Spleen (tissue), 13 donors: ENCODE measurements at places on chromosomes 7 and 10. TPM values are rescaled to one million over a fixed set of nuclear protein-coding genes. Genes with fewer than 3 reads are reported as not detected.

Gene GPER1
- 3.7 TPM for polyA plus RNA-seq

Gene GPR37
- polyA plus RNA-seq, result not detected

Gene STEAP4
- polyA plus RNA-seq, result 0.50 TPM

Gene CLRN3
- 0.22 TPM for polyA plus RNA-seq

Gene OPN1SW
- not detected for polyA plus RNA-seq

Gene PRPS1L1
- polyA plus RNA-seq, result not detected

Gene MICU1
- 16.4 TPM for polyA plus RNA-seq

Gene BLNK
- polyA plus RNA-seq, result 116 TPM

Gene SEMA3C
- polyA plus RNA-seq, result 2.5 TPM

Gene RARRES2
- 292 TPM for polyA plus RNA-seq

DNA sequence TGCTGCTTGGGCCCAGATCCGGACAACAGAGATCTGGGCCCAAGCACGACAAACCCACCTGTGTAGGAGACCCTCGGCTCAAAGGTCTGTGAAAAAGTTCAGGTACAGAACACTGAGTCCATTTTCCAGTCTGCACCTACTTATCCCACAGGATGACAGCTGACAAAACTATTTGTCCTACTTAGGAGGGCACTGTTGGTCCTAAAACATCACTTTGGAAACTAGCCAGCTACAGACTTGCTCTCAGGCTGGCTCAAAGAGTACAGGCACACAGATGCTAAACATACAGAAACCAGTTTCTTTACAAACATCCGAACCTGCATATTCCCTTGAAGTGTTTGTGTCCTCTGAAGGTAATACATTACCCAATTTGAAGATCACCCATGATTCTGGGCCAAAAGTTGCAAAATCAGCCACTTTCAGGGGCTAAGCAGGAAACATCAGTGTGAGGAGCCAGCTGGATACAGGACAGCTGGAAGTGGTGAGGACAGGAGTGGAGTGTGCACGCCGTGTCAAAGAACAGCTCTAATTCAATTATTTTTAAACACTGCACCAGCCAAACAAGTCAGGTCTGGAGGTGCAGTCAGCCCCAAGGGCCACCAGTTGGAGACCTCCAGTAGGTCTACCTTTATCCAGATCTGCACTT is 88.5 kb downstream of the NOC3L start:
- DNase-seq, result no peak

DNA sequence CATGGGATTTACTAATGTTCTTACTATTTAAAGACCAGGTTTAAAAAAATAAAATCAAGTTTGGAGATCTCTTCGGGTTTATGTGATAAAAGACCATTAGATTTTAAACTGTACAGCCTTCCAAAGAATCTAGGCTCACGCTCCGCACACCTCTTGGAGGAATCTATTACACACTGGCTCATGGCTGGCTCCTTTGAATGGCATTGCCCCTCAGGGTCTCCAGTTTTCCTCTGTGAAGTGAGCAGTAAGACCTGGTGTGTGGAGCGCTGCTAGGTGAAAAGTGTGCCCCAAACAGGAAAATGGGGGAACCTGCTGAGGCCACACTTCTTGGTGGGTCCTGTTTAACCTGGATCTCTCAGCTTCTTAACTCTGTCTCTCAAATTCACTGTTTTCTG is 142.3 kb downstream of the KAT6B start:
- DNase-seq, result no peak

DNA sequence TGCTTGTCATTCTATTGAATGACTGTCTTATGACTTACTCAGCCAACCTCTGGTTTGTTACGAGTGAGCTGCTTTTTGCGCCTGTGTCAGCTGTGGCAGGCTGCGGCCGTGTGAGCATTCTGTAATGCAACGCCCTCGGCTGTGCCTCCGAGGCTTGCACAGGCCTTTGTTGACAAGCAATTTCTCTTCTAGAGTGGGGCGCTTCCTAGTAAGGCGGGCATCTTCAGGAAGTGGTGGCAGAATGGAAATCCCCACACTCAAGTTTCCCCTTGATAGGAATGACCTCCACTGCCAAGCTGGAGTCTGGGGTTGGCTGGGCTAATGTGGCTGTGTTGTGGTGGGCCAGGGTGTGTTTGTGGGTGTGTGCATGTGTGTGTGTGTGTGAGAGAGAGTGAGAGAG is 20.2 kb upstream of the TMEM178B start:
- DNase-seq, result no peak

- DNase-seq, result no peak
Observed at GRCh38 chr10:35464825-35465456, 128.6 kb downstream of the CCNY start.

GRCh38 chr7:81447351-81447952 is 322.4 kb downstream of the HGF start:
- DNase-seq, result no peak

- peak; percentile 53 for DNase-seq
Observed at GRCh38 chr10:130762491-130762890, 549.0 kb downstream of the TCERG1L start.

DNA sequence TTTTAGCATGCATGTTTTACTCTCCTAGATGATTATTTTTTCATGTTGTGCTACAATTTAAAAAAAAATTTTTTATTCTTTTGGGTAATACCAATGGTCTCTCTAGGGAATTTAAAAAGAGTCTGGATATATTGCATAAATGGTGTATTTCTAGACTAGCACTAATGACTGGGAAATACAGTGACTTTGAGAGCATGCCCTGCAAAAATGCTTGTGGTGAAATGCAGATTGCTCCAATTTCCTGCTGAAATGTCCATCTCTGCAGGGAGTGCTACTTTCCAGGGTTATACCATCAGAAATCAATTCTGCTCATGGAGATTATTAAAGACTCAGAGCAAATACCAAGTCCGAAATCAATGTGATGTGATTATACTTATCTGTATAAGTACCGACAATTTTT is 186.1 kb downstream of the PRKG1 start:
- no peak for DNase-seq

DNA sequence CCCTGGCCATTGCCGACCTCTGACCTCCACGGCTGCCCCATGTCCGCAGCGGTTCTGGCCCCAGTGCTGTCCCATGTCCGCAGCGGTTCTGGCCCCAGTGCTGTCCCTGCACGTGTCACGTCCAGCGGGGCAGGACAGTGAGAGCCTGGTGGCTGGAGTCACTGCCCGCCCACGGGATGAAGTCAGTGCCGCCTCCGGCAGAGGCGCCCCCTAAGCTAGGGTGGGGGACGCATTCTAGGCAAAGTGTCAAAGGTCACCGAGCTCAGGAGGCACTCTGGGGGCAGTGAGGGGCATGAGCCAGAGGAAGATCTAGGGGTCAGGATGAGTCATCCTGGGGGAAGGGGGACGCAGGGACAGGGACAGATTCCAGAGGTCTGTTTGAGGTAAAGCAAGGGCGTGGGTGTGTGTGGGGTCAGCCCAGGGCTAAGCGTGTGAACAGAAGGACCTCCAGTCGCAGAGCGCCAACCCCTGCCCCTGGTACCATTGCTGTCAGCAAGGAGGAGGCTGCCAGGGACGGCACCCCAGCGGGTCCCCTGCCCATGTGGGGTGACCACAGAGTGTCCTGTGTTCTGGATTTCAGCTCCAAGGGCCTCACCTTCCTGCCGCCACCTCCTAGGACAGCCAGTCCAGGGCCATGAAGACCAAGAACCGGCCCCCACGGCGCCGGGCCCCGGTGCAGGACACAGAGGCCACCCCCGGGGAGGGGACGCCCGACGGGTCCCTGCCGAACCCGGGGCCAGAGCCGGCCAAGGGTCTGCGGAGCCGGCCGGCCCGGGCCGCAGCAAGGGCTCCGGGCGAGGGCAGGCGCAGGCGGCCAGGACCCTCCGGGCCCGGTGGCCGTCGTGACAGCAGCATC is 665 bp downstream of the BHLHA15 start:
- DNase-seq, result peak; percentile 77

DNA sequence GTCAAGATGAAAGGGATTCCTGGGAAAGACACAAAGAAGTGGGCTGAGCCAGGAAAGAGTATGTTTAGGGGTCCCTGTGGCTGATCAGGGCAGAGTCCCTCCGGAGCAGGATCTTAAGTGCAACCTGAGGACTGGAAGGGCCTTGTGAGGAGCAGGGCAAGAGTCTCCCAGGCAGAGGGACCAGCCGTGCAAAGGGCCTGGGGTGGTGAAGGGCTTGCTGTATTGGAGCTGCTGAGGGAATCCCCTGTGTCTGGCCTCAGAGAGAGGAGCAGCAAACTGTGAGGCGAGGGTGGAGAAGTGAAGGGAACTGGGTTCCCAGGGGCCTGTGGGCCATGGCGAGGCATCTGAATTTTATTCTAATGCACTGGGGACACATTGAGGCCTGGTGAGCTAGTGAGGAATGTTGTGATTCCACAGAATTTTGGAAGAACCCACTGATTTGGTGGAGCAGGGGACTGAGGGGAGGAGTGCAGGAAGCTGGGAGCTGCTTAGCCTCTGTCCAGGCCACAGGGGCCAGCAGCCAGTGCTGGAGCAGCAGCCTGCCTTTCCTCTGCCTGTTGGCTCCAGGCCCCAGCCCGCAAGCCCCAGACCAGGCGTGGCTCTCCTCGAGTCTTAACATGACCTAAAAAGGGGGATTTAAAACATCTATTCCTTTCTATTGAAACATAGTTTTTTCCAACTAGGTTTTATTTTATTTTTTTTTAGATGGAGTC is 138.4 kb upstream of the IGFBP3 start:
- no peak for DNase-seq

GRCh38 chr10:96720422-96721206 is at the start of gene PIK3AP1:
PIK3AP1 (minus strand) TSS chr10:96720514; CDS start chr10:96720394, 120 bp downstream.
- DNase-seq, result peak; percentile 98

- DNase-seq, result no peak
Observed at GRCh38 chr7:132899833-132900232, 182.1 kb downstream of the CHCHD3 start.

DNA sequence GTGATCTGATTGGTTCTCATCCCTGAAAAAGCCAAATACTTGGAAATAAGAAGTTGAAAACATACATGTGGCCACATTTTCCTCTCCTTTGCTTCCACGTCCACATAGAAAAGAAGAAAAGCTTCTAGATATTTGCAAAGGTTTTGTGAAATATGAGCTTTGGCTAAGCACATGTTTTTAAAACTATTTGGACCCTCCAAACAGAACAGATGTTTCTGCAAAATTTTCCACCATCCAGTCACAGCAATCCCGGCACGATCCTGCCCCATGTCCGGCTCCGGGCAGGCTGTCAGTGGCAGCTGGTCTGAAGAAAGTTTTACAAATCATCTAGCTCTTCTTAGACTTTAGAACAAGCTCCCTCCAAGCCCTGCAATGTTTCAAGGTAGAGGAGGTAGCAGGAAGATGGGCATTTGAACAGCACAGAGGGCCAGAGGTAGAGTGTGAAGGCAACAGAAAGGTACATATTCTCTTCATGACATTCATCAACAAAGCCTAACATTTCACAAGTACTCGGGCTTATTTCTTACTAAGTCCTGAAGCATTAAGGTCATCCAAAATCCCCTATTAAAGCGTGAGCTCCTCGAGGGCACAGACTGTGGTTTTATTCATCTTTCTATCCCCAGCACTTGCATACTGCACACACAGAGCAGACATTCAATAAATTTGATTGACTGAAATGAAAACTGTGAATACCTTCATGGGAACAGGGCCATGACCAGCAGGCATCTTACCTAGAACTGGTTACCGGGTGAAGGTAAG is 110.1 kb downstream of the JAZF1 start:
- no peak for DNase-seq

- no peak for DNase-seq
Observed at GRCh38 chr10:29857843-29858701, 201.3 kb downstream of the JCAD start.

DNA sequence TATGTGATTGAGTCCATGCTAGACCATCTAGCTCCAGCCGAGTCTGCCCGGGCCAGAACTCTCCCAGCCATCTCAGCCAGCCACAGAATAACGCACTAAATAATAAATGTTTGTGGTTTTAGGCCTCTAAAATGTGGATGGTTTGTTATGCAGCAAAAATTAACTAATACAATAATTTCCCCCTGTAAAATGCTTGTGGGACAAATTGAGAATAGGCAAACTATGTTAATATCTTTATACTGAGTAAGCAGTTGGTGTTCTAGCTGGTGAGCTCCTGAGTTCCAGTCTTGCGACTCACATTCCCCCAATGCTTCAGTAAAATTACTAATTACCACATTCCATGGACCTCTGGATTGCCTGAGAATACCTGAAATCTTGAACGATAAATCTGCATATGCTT is 316.8 kb upstream of the NFE2L3 start:
- no peak for DNase-seq

DNA sequence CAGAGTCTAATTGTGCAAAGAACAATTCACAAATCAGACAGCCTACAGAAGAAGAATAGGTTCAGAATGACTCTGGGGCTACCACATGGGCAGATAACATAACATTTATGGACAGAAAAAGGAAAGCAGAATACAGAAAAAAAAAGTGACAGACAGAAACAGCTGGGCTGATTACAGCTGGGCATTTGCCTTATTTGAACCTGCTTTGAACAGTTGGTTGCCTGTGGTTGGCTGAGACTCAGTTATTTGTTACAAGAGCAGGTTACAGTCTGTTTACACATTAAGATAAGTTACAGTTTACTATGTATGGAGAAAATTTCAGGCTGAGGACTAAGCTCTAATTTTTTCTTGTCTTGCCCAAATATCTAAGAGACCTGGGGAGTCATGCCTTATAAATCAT is 327.2 kb downstream of the GALNT17 start:
- DNase-seq, result no peak

DNA sequence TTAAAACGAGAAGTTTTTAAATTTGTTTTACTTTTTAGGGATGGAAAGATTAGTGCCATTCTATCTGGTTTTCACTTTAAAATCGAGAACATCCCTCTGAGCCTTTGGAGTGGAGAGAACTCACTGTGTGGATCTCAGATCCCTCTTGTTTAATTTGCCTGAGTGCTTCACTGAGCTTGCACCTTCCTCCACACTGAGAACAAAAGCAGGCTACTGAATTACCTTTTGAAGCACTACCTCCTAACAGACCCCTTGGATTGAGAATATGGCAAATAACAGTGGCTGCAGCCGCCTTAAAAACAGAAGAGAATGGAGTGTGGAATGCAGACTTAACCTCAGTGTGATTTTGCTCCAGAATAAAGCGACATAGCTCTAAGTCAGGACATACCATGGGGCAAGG is 204.7 kb downstream of the CNTNAP2 start:
- no peak for DNase-seq

DNA sequence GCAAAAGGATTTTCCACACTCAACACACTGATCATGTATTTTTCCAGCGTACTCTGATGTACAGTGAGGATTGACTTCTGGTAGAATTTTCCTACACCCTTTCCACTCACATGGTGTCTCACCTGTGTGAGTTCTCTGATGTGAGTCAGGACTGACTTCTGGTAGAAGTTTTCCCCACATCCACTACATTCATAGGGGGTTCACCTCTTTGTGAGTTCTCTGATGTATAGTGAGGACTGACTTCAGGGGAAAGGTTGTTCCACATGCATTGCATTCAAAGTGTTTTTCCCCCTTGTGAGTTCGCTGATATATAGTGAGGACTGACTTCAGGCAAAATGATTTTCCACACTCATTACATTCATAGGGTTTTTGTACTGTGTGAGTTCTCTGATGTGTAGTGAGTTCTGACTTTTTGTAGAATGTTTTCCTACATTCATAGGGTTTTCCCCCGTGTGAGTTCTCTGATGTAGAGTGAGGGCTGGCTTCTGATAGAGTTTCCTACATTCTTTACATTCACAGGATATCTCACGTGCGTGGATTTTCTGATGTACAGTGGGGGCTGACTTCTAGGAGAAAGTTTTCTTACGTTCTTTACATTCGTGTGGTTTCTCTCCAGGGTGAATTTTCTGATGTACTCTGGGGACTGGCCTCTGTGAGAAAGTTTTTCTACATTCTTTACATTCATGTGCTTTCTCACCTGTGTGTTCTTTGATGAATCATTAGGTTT is 146.5 kb downstream of the GLRX3 start:
- DNase-seq, result no peak

- DNase-seq, result peak; percentile 29
Observed at GRCh38 chr10:124313374-124313773, 105.3 kb downstream of the OAT start.
